ENCODE measurements at places on chromosomes 4 and X.

DNA sequence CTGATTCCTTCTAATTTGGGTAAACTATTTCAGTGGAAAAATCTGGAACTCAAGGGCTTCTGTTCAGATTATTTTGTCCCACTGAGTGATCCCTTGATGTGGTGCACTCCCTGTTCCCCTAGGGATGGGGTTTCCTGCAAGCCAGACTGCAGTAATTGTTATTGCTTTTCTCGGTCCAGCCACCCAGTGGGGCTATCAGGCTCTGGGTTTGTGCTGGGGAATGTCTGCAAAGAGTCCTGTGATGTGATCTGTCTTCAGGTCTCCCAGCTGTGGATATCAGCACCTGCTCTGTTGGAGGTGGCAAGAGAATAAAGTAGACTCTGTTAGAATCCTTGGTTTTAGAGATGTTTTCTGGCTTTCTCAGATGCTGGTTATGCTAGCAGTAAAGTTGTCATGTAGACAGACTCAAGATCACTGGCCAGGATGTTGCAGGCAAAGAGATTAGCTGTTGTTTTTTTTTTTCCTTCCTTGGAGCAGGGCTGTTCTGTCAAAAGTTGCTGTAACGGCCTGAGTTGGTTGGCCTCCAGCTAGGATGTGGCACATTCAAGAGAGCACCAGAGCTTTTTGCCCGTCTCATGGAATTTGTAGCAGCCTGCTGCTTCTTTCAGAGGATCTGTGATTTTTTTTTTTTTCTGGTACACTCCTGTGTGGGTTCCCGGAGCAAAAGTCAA is 1314.0 kb downstream of the PCDH19 start:
- DNase-seq, result no peak

DNA sequence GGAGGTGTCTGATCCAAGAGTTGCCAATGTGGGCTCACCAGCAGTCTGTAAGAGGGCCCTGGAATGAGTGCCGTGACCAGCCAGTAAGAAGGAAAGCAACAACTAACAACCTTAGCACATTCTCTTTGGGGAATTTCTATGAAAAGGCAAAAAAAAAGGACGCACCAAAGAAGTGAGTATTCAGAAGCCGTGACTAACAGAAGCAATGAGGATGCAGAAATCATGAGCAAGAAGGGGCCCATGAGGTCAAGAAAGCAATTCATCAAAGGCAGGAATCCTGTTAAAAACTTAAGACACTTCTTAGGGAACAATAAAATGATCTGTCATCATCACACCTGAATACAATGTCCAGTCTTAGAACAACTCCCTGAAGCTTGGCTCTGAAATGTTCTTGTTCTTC is 260.5 kb downstream of the RAPGEF2 start:
- DNase-seq, result no peak

- no peak for DNase-seq
These were observed 20.0 kb downstream of the RHOH start for GRCh38 chr4:40216622-40217366.

DNA sequence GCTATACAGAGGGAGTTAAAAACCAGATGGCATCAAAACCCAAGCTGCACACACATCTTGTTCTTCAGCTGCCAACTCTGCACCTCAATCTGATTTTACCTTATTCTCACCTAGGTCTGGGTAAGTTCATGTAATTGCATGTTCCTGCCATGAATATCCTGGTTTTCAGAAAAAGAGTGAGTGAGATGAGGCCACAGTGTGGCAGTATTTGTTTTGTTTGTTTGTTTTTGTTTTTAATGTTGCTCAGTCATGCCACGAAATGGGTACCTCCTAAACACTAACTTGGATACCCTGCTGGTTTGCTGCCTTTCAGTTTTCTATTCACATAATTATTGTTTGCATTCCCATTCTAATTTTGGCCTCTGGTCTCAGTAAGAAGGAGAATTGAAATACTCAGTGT is 22.5 kb downstream of the TMEM164 start:
- no peak for DNase-seq

DNA sequence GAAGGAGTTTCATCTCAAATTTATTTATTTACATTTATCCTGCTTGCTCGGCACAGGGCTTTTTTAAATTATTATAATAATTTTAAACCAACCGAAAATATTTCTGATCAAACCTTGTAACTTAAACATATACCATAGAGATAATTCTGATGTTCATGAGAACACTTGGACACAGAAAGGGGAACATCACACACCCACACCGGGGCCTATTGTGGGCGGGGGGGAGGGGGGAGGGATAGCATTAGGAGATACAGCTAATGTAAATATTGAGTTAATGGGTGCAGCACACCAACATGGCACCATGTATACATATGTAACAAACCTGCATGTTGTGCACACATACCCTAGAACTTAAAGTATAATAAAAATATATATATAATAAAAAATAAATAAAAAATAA is 2.9 kb downstream of the ANXA5 start:
- no peak for DNase-seq
